Stimulated activated CD4-positive, alpha-beta T cell treated with anti-CD3 and anti-CD28 coated beads, Interleukin-1b, Interleukin-23, amount 100 ng/mL, for 24 hours (primary cell): ENCODE measurements at places on chromosomes 11 and 22.

- DNase-seq = no peak
Observed at GRCh38 chr22:36629320-36629719, 74.2 kb downstream of the CACNG2 start.

- no peak for DNase-seq
Observed at GRCh38 chr11:43983221-43983810, 40.9 kb downstream of the C11orf96 start.

GRCh38 chr11:65549096-65549495, 9.1 kb downstream of the LTBP3 start:
- no peak for DNase-seq

- DNase-seq = no peak
Observed at GRCh38 chr11:29272019-29272654, 744.7 kb downstream of the KCNA4 start.

DNA sequence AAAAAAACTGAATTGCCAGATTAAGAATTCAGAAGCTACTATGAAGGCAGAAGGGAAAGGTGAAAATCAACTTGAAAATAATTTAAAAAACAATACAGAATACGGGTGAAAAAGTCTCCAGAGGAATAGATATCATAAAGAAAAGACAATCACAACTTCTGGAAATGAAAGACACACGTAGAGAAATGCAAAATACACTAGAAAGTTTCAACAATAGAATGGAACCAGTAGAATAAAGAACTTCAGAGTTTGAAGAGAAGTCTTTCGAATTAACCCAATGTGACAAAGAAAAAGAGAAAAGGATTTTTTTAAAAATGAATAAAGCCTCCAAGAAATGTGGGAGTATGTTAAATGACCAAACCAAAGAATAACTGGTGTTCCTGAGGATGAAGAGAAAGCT, 263.8 kb upstream of the FAT3 start:
- DNase-seq = no peak

- DNase-seq = no peak
Observed at GRCh38 chr11:114348200-114349191, 51.8 kb downstream of the C11orf71 start.

DNA sequence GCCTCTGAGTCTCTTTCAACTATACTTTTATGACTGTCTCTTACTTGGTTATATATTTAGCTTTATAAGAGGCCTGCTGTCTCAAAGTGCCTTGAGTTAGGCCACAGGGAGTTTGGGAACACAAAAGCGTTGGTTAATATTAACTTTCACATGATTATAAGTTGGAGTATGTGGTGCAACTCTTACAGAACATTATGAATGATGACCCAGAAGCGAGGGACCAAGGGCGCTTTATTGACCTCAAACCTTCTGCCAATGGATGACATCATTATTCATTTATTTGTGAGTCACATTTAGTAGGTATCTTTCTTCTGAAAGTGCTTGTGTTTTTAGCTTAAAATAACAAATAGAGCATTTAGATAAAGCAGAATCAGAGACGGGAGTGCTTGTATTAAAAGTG, 298.0 kb upstream of the ZC3H12C start:
- DNase-seq = no peak

DNA sequence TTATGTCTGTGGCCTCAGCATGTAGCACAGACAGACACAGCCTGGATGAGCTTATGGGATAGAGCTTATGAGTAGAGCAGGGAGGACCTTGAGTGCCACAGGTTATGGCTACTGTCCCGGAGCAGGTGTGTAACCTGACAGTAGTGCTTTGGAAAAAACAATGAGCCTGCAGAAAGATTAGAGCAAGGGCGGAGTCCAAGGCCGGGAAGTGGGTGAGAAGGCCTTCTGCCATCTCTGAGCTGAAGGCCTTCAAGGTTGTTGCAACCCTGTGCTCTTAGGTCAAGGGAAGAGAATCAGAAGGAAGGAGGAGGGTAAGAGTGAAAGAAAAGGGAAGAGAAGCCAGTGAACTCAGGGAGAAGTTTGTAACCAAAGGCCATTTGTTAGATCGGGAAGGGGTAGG, 3.9 kb upstream of the TAGLN start:
- DNase-seq = no peak

- DNase-seq = no peak
Observed at GRCh38 chr11:107716884-107717532, 5.2 kb upstream of the SLN start.

DNA sequence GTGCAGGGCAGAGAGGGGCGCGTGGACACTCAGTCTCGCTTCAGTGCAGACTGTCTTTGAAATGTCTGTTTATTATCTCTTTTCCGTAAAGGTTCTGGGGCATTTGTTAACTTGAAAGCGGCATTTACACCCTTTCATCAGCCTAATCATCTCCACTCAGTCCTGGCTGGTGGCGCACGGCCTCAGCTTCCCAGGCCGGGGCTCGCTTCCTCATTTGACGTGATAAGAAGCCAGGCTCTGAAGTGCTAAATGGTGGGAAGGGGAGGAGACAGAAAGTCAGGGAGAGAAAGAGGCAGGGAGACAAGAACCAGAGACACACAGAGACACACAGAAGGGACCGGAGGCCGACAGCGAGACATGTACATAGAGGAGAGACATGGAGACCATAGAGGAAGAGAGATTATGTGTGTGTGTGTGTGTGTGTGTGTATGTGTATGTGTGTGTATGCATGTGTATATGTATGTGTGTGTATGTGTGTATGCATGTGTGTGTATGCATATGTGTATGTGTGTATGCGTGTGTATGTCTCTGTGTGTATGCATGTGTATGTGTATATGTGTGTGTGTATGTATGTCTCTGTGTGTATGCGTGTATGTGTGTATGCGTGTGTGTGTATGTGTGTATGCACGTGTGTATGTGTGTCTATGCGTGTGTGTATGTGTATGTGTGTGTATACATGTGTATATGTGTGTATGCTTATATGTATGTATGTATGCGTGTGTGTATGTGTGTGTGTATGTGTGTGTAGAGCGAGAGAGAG, 101.5 kb downstream of the ST3GAL4 start:
- no peak for DNase-seq

DNA sequence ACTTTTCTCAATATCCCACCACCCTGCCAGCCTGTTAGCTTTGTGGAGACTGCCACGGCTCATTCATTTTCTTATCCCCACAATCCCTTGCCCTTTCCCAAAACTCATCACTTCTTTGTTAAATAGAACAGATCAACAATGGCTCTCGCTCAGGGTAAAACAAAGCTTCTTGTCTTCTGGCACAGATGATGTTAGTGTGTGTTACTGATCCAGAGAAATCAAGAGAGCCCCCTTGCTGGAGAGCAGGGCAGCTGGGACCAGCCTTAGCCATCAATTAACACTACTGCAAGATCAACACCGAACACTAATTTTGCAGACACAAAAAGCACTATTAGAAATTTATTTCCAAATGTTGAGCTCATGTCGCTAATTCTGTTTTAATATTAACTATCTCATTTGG, 420.9 kb downstream of the TENM4 start:
- no peak for DNase-seq
